ENCODE measurements at places on chromosomes 6 and 20. TPM values are rescaled to one million over a fixed set of nuclear protein-coding genes. Genes with fewer than 3 reads are reported as not detected.

Gene ABHD12
- total RNA-seq: 35.8 TPM

Gene LY6G6F
- not detected for total RNA-seq

Gene LPA
- not detected for total RNA-seq

- no peak for DNase-seq
Observed at GRCh38 chr6:25960734-25961133, 1.9 kb upstream of the TRIM38 start.

GRCh38 chr6:128327890-128328289 is 192.5 kb downstream of the PTPRK start:
- no peak for DNase-seq

GRCh38 chr6:141464490-141464889 is 668.2 kb upstream of the GJE1 start:
- no peak for DNase-seq
